Stimulated activated CD4-positive, alpha-beta T cell treated with anti-CD3 and anti-CD28 coated beads, Interleukin-2, amount 100 ng/mL, for 24 hours (primary cell): ENCODE measurements at places on chromosomes 5 and 9.

- no peak for DNase-seq
Observed at GRCh38 chr5:10266137-10266536, 16.1 kb downstream of the CCT5 start.

- no peak for DNase-seq
Observed at GRCh38 chr5:81552852-81553566, 159.1 kb upstream of the ACOT12 start.

- DNase-seq: no peak
Observed at GRCh38 chr5:999724-1000123, 8.9 kb upstream of the NKD2 start.

GRCh38 chr9:7454624-7455023 is 345.0 kb downstream of the DMAC1 start:
- DNase-seq: no peak

- DNase-seq: no peak
Observed at GRCh38 chr9:75455444-75455921, 367.2 kb downstream of the OSTF1 start.

- DNase-seq: no peak
Observed at GRCh38 chr9:21316032-21316842, 11.1 kb upstream of the IFNA5 start.

GRCh38 chr9:14198841-14199455 is 115.0 kb downstream of the NFIB start:
- no peak for DNase-seq

- no peak for DNase-seq
Observed at GRCh38 chr9:119418721-119419120, 49.5 kb upstream of the BRINP1 start.

- DNase-seq: no peak
Observed at GRCh38 chr9:95150903-95151302, 166.6 kb downstream of the FANCC start.

- peak; percentile 55 for DNase-seq
Observed at GRCh38 chr5:39164016-39164415, 55.3 kb downstream of the FYB1 start.

DNA sequence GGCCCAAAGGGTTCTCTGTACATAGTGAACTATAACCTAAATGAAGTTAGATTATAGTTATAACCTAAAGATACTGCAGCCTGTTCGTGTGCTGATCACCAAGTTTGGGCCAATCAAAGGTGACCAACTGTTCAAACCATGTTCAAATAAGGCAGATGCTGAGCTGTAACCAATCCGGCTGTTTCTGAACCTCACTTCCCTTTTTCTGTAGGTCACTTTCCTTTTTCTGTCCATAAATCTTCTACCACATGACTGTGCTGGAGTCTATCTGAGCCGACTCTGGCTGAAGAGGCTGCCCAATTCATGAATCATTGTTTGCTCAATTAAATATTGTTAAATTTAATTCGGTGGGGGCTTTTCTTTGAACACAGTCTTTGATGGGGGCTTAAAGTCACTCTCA is 1920.2 kb downstream of the MAT2B start:
- DNase-seq: no peak

DNA sequence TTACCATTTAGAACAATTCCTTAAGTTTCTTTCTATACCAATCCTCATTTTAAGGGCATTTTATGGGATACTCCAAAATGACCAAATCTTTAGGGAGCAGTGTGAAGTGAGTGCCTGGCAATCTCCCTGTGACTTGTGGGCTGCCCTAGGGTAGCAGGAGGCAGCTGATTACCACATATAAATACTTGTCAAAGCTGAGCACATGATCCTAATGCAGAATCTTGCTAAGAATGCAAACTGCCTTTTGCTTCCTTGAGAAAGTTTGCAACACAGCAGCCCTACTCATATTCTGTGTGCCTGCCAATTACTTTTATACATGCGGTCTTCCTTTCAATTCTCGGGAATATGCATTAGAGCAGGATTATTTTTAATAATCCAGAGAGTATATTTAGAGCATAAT is 18.2 kb upstream of the NREP start:
- DNase-seq: no peak

GRCh38 chr5:150409638-150410523 is 2.8 kb downstream of the CD74 start:
- DNase-seq: peak; percentile 46

DNA sequence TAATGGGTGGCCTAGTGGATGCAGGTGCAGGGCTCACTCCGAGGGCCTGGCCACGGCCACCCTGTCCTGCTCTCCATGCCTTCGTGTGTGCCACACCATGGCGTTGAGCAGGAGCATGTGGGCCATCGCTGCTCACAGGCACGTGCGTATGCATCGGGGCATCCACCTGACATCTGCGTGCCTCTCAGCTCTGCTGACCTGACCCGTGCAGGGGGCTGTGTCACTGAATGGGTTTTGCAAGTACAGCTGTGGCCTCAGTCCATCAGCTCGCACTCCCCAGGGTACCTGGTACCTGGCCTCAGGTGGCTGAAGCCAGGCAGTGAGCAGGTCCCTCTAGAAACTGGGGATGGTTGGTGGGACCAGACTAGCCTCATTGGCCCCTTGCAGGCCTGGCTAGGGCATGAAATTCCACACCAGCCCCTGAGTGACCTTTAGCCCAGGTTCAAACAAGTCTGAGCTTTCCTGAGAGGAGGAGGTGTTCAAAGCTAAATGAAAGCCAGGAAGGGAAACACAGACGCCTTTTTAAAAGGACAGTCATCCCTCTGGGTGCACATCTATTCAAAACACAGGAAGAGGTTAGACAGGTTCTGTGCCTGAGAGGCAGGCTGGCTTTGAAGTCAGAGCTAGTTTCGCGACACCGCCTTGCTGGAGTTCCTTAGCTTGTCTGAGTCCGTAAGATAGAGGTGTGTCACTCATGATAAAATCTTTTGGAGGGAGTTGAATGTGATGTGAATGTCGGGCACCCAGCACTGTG is 74.0 kb downstream of the MACROH2A1 start:
- no peak for DNase-seq

GRCh38 chr9:114240647-114241558 is 82.0 kb upstream of the ORM1 start:
- no peak for DNase-seq
